GM23338 (cell line): ENCODE measurements at places on chromosomes 5 and 9.
A peak's percentile ranks its signal among the peaks of the same experiment; 100 is the strongest.

- DNase-seq, result no peak
Observed at GRCh38 chr5:7320701-7321301, 75.1 kb upstream of the ADCY2 start.

DNA sequence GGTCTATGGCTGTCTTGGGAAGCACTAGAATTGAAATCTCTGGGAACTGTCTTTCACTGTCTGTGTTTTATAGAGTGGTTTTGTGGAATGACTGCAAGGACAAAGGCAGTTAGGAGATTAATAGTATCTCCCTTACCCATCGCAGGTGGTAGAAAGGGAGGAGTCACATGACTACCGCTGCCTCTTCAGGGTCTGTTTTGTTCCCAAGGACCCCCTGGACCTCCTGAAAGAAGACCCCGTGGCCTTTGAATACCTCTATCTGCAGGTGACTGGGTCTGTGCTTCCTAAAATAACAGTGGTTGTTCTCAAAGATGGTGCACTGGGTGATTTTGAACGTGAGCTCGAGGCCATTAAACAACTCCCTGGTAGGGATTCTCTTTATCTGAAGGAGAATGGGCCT lies 22.8 kb upstream of the TRMT10B start:
- no peak for DNase-seq

- no peak for DNase-seq
Observed at GRCh38 chr9:105168870-105169319, 75.6 kb upstream of the SLC44A1 start.

- DNase-seq, result no peak
Observed at GRCh38 chr5:122591828-122592227, 183.1 kb upstream of the SNX2 start.

DNA sequence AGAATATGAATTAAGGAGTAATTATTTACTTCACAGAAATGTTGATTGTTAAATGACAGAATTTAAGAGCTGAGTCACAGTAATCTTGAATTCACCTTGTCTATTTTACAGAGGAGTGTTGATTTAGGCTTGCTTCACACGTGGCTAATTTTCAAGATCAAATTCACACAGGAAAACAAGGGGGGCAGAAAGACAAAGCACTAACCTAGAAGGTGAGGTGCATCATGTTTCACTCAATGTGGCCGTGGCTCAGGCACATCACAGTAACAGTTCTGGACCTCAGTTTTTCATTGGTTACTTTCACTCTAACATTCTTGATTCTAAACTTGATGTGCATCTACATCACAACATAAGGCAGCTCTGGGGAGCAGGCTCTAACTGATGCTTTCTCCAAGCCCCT lies 69.6 kb upstream of the GNAQ start:
- DNase-seq, result no peak

DNA sequence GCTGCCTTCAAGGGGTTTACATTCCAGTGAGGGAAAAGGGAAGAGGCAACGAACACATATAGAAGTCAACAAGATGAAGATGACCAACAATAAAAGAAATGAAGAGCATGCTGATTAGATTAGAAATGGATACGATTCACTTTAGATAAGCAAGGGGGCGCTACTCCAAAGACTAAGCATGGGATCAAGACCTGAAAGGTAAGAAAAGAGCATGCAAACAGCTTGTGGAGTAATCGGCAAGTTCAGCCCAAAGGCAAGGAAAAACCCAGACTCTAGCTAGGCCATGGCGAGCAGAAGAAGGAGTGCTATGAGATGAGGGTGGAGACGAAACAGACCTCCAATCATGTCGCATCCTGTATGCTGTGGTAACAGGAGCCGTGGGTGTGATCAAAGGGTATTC lies 124.4 kb downstream of the FANCC start:
- peak; percentile 92 for DNase-seq
